ENCODE measurements at places on chromosomes 12 and 14.

- H3K27ac ChIP-seq = no peak overlapping the region
- no peak overlapping the region for H3K4me3 ChIP-seq
- no peaks in the 10 kb centered on the region for H3K27me3 ChIP-seq
- peaks cover 5% of the 10 kb centered on the region for H3K4me1 ChIP-seq
- H3K36me3 ChIP-seq = peaks cover 4% of the 10 kb centered on the region
These were observed 124.8 kb upstream of the NTF3 start for GRCh38 chr12:5307065-5307464.

DNA sequence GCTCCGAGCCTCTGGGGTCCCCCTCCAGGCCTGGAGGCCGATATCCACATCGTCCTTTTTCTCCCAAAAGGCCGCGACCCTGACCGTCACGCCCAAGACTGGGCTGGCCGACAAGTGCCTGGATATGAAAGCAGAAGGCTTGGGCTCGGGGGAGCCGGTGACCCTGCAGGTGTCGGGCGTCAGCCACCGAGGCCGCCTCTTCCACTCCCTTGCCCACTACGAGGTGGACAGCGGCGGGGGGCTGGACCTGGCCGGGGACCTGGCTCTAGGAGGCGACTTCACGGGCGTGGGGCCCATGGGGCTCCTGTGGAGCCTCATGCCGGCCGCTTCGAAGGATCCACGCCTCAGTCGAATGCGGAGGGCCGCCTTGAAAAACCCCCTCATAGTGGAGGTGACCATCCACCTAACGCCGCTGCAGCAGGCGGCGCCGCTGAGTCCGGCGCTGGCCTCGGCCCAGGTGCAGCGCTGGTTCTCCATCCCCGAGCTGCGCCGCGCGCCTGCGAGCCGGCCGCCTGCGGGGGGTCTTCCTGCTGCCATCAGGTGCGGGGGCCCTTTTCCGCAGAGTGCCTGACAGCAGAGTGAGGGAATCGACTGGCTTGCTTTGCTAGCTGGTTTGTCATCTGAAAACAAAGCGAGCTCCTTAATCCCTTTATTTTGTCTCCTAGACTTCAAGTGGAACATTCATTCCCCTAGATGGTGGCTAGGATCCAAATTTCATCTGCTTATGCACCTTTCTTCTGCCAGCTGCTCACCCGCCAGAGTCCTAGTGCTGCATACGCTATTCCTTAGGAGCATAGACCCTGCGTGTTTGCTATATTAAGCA lies 10.6 kb upstream of the DNAL1 start:
- H3K4me1 ChIP-seq = peaks cover 5% of the 10 kb centered on the region
- peak; percentile 36 for DNase-seq
- H3K36me3 ChIP-seq = no peaks in the 10 kb centered on the region

DNA sequence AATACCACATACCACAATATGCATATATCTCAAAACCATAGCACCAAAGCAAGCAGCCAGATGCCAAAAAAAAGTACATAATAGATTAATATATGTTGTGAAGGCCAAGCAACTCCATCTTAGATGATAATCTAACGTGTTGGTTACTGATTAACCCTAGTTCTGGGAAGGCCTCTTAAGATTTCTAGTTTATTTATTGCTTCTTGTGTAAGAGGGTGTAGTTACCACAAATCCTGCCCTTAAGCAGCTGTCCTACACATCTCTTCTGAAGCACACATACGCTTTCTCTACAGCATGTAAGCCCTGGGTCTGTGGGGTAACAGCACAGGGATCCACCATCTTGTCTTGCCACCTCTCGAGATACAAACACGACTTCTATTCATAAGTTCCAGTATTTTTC lies 236.8 kb upstream of the AVPR1A start:
- H3K4me1 ChIP-seq = no peaks in the 10 kb centered on the region
- no peak for DNase-seq
- H3K4me3 ChIP-seq = no peak overlapping the region

GRCh38 chr14:74906925-74907521 lies 16.0 kb downstream of the RPS6KL1 start:
- no peak for DNase-seq
- H3K36me3 ChIP-seq = peaks cover 13% of the 10 kb centered on the region
- no peak overlapping the region for H3K27ac ChIP-seq

GRCh38 chr12:112823582-112824149 lies 32.1 kb downstream of the RPH3A start:
- H3K4me3 ChIP-seq = no peak overlapping the region
- no peaks in the 10 kb centered on the region for H3K36me3 ChIP-seq
- H3K27ac ChIP-seq = no peak overlapping the region
- peaks cover 64% of the 10 kb centered on the region for H3K27me3 ChIP-seq
- DNase-seq = no peak
- no peaks in the 10 kb centered on the region for H3K4me1 ChIP-seq

DNA sequence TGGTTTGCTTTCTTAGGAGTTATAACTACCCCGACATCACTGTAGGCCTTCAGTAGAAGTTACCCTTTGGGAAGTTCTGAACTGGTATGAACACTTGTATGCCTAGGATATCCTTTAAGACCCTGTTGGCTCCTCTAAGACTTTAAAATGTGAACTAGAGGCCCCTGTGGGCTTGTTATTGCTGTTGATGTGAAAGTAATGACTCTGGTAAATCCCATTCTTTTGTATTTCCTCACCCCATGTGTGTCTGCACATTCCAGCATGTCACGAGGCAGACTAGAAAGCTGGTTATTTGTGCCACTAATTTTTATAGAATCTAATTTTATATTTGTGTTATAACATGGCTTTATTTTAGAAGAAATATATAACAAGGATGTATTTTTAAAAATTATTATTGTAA lies 48.9 kb downstream of the SERPINA10 start:
- H3K27ac ChIP-seq = no peak overlapping the region
- peaks cover 4% of the 10 kb centered on the region for H3K36me3 ChIP-seq
- no peaks in the 10 kb centered on the region for H3K27me3 ChIP-seq
- no peak overlapping the region for H3K4me3 ChIP-seq
- no peaks in the 10 kb centered on the region for H3K4me1 ChIP-seq
- DNase-seq = no peak

- H3K27ac ChIP-seq = peak overlapping the region; percentile 92
- no peaks in the 10 kb centered on the region for H3K27me3 ChIP-seq
- H3K4me1 ChIP-seq = peaks cover 32% of the 10 kb centered on the region
- H3K4me3 ChIP-seq = peak overlapping the region; percentile 31
These were observed 8.8 kb downstream of the ALDH2 start for GRCh38 chr12:111775205-111776193.

DNA sequence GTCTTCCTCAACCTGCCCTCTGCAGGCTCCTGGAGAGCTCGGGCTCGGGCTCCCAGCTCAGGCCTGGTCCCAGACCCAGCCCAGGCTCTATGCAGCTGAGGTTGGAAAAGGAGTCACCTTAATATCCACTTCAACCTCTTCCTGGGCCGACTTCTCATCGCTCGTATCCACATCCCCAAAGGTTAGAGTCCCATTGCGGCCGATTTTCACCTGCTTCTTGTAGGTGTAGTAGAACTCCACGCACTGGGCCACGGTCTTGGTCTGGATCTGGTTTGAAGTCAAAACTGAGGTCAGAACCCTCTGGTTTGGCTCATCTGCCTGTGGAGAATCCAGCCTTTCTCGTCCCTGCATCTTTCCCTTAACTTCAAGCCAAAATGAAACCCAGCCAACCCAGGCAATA lies 8.4 kb upstream of the PNMA1 start:
- H3K27me3 ChIP-seq = no peaks in the 10 kb centered on the region
- no peak for DNase-seq
- H3K4me1 ChIP-seq = peaks cover 49% of the 10 kb centered on the region

- no peak for DNase-seq
- H3K27me3 ChIP-seq = no peaks in the 10 kb centered on the region
- H3K4me1 ChIP-seq = peaks cover 3% of the 10 kb centered on the region
- no peak overlapping the region for H3K27ac ChIP-seq
- no peak overlapping the region for H3K4me3 ChIP-seq
These were observed 1763.7 kb upstream of the SEL1L start for GRCh38 chr14:83297361-83297760.

- no peaks in the 10 kb centered on the region for H3K4me1 ChIP-seq
- H3K4me3 ChIP-seq = no peak overlapping the region
- H3K27me3 ChIP-seq = no peaks in the 10 kb centered on the region
- H3K27ac ChIP-seq = no peak overlapping the region
- DNase-seq = no peak
These were observed 125.1 kb upstream of the GARIN6 start for GRCh38 chr12:99522456-99522855.

GRCh38 chr12:32558903-32559302 lies 120.2 kb upstream of the DNM1L start:
- DNase-seq = no peak
- H3K27me3 ChIP-seq = no peaks in the 10 kb centered on the region
- no peak overlapping the region for H3K27ac ChIP-seq
- H3K4me3 ChIP-seq = no peak overlapping the region
- peaks cover 41% of the 10 kb centered on the region for H3K4me1 ChIP-seq

DNA sequence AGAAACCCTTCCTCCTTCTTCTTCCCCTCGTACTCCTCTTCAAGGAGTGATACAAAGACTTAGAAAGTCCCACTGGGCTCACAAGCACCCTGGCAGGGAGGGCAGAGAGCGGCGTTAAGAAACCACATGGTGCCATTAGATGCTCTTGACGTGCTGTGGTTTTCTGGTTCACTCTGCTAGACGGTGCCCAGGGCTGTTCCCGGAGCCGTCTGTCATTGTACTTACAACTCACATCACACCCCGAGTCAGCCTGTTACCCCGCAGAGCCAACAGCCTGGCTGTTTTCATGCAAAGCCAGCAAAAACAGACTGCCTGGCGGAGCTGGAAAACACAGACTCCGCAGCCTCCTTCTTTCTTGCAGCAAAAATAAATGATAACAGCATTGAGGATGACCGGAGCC lies 232.6 kb upstream of the TBX3 start:
- no peak overlapping the region for H3K27ac ChIP-seq
- no peak for DNase-seq
- H3K4me3 ChIP-seq = no peak overlapping the region
- H3K4me1 ChIP-seq = peaks cover 34% of the 10 kb centered on the region

- H3K27me3 ChIP-seq = peaks cover 4% of the 10 kb centered on the region
- H3K36me3 ChIP-seq = no peaks in the 10 kb centered on the region
- no peak overlapping the region for H3K4me3 ChIP-seq
- H3K27ac ChIP-seq = no peak overlapping the region
- no peaks in the 10 kb centered on the region for H3K4me1 ChIP-seq
These were observed 297.2 kb upstream of the AMIGO2 start for GRCh38 chr12:47376927-47377326.

- H3K27ac ChIP-seq = peak overlapping the region; percentile 79
- no peaks in the 10 kb centered on the region for H3K27me3 ChIP-seq
- H3K36me3 ChIP-seq = peaks cover 20% of the 10 kb centered on the region
- no peak for DNase-seq
- H3K4me1 ChIP-seq = peaks cover 8% of the 10 kb centered on the region
These were observed 63.7 kb upstream of the DNM1L start for GRCh38 chr12:32615441-32615840.

GRCh38 chr14:21073921-21074320 lies 3.8 kb downstream of the ARHGEF40 start:
- H3K36me3 ChIP-seq = peaks cover 20% of the 10 kb centered on the region
- peak overlapping the region; percentile 68 for H3K27ac ChIP-seq
- H3K27me3 ChIP-seq = no peaks in the 10 kb centered on the region
- DNase-seq = no peak
- peaks cover 47% of the 10 kb centered on the region for H3K4me1 ChIP-seq
- H3K4me3 ChIP-seq = peak overlapping the region; percentile 96

GRCh38 chr14:41718477-41719166 lies 111.9 kb downstream of the LRFN5 start:
- H3K4me3 ChIP-seq = no peak overlapping the region
- H3K36me3 ChIP-seq = peaks cover 2% of the 10 kb centered on the region
- no peak for DNase-seq
- H3K27me3 ChIP-seq = no peaks in the 10 kb centered on the region
- no peak overlapping the region for H3K27ac ChIP-seq
- H3K4me1 ChIP-seq = no peaks in the 10 kb centered on the region

- no peak overlapping the region for H3K4me3 ChIP-seq
- no peaks in the 10 kb centered on the region for H3K36me3 ChIP-seq
- DNase-seq = no peak
- no peak overlapping the region for H3K27ac ChIP-seq
- H3K4me1 ChIP-seq = peaks cover 25% of the 10 kb centered on the region
These were observed 34.6 kb upstream of the EVL start for GRCh38 chr14:100030452-100031153.

- H3K27ac ChIP-seq = no peak overlapping the region
- no peaks in the 10 kb centered on the region for H3K36me3 ChIP-seq
These were observed 51.4 kb upstream of the SLC6A15 start for GRCh38 chr12:84964048-84964447.
